ENCODE measurements at places on chromosomes 11 and 22.

- DNase-seq: no peak
These were observed 471 bp upstream of the AHNAK start for GRCh38 chr11:62546929-62547625.

- no peak for DNase-seq
These were observed 13.6 kb upstream of the NUP160 start for GRCh38 chr11:47861728-47862127.

DNA sequence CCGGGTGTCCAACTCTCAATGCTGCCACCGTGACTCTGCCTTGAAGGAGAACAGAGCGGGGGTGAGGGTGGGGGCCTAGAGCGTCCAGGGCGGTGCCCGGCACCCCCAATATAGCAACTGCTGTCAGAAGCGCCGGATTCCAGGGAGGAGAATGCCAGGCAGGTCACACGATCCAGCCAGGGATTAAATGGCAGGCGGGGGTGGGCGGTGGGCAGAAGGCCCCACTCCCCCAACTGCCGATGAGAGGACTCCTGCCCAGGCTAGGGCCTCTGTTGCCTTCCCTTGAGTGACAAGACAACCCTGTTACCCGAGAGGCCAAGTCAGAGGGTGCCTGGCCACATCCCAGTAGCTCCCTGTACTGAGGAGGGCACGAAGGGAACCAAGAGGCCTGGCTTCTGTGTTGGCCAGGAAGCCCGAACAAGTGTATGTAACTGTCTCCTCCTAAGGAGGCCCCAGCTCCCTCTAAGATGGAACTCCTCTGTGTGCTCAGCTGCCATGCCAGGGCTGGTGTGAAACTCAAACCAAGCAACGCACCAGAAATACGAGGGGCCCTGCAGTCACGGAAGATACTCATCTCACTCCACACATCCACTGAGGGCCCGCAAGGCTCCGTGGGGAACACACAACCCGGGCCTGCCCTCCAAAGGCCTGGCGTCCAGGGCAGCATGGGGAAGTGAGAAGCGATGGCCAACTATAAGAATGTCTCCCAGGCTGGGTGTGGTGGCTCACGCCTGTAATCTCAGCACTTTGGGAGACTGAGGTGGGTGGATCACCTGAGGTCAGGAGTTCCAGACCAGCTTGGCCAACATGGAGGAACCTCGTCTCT is 3.0 kb downstream of the PACSIN3 start:
- no peak for DNase-seq

- DNase-seq: no peak
These were observed 99.6 kb downstream of the KIAA1671 start for GRCh38 chr22:25051983-25052710.

DNA sequence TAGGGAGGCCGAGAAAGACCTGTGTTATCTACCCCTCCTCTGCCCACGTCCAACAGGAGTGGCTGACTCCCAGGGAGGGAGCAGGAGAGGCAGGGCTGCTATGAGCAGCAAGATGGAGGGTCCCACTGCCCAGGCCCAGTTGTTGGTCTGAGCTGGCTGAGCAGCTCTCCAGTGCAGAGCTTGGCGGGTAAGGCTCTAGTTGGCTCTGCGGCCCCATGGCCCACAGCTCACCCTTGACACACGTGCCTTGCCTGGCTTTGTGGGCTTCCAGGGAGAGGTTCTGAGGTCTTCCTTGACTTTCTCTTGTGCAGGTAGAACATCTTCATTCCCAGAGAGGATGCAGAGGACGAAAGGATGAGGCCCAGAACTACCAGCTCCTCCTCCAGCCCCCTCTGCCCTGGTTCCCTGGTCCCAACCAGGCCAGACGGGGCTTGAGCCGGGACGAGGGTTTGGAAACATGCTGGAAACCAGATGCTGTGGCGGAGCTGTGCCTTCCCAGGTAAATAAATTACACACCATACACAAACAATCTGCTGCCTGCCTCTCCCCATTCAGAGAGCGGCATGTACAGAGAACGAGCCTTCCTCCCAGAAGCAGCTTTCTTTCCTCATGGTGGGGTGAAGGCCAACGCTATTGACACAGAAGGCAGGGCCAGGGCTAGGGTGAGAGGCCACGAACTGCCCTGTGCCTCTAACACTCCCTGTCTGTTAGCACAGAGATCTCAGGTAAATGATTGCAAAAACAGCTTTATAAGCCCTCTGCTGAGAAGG is 48.1 kb downstream of the DSCAML1 start:
- DNase-seq: no peak

Measured in BJ (cell line).